Mammary epithelial cell (primary cell): ENCODE measurements at places on chromosomes 11 and 22.
A peak's percentile ranks its signal among the peaks of the same experiment; 100 is the strongest.

GRCh38 chr11:127737499-127737898 is 736.9 kb upstream of the KIRREL3 start:
- DNase-seq = no peak

GRCh38 chr11:104588970-104589369 is 309.3 kb downstream of the CASP12 start:
- no peak for DNase-seq

DNA sequence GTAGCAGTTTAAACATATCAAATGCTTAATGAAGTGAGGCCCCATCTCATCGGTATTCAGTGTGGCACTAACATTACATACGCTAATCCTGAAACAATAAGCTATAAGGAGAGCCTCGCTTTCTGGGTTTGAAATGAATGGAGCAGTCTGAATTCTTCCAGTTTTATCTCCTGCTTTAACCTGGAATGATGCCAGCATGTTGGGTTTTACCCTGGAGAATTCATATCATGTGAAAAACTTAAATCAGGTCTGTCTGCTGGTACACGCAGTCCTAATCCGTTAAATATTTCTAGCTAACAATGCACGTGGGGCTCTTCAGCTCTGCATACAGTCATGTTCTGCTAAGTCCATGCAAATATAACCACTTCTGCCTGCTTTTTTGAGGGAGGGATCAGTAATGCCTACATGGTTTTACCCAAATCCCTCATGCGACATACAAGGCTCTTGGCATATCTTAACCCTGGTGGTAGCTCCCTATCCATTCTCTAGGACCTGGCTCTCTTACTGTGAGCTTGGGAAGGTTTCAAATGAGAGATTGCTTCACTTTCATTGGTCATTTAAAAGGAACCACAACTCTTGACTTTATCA is 92.7 kb downstream of the COMMD9 start:
- DNase-seq = no peak

DNA sequence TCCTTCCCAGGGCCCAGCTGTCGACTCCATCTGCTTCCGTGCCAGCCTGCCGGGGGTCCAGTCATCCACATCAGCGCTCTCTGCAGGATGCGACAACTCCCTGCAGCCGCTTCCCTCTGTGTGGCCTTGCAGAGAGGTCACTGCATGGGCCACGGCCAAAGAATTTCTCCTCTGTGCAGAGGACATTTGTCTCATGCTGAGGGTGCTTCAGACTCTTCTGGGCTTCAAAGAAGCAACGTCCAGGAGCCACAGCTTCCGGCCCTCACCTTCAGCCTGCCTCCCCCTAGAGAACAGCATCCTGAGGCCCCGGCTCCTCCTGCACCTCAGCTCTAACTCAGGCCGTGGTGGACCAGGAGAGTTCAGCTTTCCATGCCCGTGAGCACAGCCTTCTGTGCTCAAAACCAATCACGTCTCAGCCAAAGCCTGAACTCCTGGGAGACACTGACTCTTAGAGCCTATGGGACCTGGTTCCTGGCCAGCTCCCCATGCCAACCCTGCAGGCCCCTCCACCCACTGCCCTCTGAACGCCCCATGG is 258.9 kb downstream of the BRD1 start:
- no peak for DNase-seq

- DNase-seq = peak; percentile 56
These were observed 45.0 kb upstream of the FTH1 start for GRCh38 chr11:62012451-62012831.

DNA sequence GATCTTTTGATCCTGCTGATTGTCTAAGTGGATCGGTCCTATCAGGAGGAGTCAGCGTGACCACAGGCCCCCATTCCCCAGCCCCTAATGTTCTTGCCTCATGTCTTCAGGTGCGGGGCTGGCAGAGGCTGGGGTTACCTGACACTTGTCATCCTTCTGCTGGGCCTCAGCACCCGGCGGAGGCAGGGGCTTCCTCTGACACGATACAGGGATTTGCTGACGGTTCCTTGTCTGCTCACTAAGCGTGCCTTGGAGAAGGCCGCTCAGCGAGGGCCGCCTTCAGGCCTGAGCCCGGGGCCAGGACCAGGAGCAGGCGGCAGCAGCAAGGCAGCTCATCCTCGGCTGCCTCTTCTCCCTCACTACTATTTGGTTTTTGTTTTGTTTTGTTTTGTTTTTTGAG is 45.7 kb upstream of the KCNQ1OT1 start:
- no peak for DNase-seq

DNA sequence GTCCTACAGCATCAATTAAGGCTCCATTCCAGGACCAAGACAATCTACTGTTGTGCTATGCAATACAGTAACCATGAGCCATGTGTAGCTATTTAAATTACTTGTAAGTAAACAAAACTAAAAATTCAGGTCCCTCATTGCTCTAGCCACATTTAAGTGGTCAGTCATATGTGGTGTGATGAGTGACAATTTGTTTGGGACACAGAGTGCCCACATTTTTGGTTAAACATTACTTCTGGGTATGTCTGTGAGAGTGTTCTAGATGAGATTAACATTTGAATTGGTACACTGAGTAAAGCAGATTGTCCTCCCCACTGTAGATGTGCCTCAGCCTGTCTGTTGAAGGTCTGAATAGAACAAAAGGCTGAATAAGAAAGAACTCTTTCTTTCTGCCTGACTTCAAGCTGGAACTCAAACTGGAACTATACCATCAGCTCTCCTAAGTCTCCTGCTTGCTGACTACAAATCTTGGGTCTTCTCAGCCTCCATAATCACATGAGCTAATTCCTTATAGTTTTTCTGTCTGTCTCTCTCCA is 15.8 kb downstream of the KBTBD3 start:
- no peak for DNase-seq

DNA sequence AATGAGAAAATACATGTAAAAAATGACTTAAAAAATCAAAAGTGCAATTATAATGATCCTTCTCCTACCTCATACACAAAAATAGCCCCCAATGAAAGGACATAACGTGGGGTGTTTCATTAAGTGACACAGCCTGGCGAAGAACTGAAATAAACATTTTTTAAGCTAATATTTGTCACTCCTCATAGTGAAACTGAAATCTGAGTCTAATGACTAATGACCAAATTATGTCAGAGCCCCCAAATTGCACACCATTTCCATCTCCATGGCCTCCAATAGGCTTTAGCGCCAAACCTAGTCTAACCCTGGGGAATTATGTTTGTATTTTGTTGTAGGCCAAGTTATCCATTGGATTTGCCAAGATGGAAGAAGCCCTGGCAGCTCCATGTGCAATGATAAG is 119.1 kb downstream of the WT1 start:
- no peak for DNase-seq

GRCh38 chr11:89436071-89436470 is 55.1 kb downstream of the NOX4 start:
- peak; percentile 4 for DNase-seq

GRCh38 chr22:39645532-39645931 is 75.0 kb downstream of the CACNA1I start:
- DNase-seq = no peak

GRCh38 chr11:69878144-69878883 is 59.1 kb upstream of the FGF3 start:
- DNase-seq = no peak

DNA sequence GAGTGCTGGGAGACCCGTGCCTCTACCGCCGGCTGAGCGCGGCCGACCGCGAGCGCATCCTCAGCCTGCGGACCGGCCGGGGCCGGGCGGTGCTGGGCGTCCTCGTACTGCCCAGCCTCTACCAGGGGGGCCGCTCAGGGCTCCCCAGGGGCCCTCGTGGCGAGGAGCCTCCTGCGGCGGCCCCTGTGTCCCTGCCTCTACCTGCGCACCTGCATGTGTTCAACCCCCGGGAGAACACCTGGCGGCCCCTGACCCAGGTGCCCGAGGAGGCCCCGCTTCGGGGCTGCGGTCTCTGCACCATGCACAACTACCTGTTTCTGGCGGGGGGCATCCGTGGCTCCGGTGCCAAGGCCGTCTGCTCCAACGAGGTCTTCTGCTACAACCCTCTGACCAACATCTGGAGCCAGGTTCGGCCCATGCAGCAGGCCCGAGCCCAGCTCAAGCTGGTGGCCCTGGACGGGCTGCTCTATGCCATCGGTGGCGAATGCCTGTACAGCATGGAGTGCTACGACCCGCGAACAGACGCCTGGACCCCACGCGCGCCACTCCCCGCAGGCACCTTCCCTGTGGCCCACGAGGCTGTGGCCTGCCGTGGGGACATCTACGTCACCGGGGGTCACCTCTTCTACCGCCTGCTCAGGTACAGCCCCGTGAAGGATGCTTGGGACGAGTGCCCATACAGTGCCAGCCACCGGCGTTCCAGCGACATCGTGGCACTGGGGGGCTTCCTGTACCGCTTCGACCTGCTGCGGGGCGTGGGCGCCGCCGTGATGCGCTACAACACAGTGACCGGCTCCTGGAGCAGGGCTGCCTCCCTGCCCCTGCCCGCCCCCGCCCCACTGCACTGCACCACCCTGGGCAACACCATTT is 3.5 kb downstream of the KLHDC7B start:
- DNase-seq = no peak

- peak; percentile 74 for DNase-seq
These were observed 134.0 kb downstream of the TRIM44 start for GRCh38 chr11:35796562-35796961.

DNA sequence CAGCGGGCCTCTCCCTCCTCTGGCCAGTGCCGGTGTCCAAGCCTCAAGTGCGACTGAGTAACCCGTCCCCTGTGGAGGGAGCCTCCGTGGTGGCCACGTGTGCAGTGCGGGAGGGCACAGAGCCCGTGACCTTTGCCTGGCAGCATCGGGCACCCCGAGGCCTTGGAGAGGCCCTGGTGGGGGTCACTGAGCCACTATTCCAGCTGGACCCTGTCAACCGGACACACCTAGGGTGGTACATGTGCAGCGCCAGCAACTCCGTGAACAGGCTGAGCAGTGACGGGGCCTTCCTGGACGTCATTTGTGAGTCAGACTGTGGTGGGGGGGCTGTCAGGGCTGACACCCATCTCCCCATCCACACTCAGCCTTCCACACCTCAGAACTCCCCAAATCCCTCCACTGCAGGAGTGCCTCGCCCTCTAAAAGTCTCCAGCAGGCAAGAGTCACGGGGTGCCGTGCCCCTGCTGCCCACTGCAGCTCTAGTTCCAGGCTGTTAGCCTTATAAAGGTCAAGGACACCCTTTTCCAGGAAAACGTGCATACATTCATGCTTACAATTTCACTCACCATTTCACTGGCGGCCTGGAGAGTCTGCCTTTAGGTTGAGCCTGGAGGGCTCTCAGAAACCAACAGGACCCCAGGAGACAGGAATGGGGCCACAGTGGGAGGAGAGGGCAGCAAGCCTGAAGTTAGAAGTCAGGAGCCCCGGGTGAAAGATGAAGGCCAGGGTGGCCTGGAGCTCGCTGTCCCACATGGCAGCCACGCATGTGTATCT is 2.6 kb downstream of the VSIG10L2 start:
- no peak for DNase-seq

DNA sequence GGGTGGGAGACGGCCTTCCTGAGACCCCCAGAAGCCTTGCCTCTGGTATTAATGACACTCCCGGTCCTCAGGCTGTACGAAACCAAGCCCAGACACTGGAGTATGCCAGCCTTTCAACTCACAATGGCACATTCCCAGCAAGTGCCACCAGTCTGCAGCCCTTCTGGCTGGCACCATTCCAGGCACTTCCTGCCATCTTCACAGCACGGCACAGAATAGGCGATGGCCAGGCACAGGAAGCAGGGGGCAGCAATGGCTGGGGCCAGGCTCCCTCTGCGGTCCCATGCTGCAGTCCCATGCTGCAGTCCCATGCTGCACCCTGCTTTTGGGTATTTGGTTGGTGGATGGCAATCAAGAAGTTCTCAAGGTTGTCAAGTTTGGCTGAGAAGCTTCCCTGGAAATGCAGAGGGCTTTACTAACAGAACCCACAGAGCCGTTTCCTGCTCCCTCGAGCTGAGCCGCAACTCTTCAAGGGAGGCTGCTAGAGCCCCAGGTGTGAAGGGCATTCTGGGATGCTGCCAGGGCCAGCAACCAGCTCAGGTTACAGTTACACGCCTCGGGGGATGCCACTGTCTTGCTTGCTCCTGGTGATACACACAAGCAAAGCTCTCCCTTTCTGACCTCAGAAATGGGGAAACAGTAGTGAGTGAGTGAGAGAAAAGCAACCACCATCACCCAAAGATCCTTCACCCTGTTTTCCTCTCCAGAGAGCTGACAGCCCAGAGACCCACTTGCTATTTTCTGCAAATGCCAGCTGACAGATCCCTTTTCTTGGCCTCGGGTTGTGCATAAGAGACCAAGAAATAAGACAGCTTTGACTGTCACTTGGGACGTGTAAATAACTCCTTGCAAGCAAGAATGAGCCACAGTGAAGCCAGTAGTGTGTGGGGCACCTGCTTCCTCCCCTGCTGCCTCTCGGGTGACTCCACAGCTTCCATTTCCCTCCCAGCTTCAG is 23.9 kb downstream of the LRFN4 start:
- peak; percentile 92 for DNase-seq

- DNase-seq = no peak
These were observed 14.9 kb downstream of the GAS2 start for GRCh38 chr11:22681281-22681812.
